ENCODE measurements at places on chromosomes 3 and 15.

GRCh38 chr3:10244009-10244408 lies 4.2 kb upstream of the TATDN2 start:
- no peak for DNase-seq

DNA sequence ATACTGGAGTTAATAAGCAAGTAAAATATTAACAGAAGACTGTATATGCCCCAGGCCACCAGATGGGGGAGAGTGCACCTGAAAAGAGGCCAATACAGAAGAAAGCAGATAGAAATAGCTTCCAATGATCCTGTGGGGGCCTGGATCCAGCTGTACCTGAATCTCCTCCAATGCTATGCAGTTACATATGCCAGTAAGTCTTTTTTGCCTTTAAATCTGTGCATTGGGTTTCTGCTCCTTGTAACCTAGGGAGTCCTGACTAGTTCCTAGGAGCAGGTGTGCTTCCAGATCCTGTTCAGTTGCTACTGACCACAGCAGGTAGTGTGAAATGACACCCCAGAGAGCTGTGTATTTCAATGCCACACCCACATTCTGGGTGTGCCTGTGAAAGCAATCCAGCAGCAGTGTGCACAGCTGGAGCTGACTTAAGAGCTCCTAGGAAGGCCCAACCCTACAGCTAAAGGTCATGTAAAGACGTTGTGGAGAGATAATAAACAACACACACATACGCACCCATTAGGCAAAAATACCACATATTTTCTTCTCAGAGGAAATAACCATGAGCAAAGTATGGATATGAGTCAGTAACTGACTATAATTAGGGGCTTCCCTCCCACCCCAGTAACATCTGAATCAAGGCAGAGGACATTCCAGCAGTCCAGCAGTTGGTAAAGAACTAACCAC lies 62.2 kb upstream of the AKAP13 start:
- peak; percentile 37 for DNase-seq

DNA sequence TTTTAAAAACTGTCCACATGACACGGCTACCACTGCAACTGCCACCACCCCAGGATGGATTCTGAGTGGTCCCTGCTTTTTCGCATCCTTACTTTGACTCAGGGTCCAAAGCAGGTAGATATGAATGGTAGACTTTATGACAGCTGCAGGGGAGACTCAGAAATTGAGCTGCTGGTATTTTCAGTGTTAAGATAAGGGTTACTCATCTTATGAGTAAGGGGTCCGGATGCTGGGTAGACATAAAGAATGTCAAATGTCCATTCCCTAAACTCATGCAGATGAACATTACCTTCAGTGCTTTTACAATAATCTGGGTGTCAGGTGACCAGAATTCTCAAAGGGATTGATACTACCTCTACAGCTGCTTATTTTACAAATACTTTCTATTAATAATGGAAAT lies 25.9 kb upstream of the BBX start:
- DNase-seq, result no peak

DNA sequence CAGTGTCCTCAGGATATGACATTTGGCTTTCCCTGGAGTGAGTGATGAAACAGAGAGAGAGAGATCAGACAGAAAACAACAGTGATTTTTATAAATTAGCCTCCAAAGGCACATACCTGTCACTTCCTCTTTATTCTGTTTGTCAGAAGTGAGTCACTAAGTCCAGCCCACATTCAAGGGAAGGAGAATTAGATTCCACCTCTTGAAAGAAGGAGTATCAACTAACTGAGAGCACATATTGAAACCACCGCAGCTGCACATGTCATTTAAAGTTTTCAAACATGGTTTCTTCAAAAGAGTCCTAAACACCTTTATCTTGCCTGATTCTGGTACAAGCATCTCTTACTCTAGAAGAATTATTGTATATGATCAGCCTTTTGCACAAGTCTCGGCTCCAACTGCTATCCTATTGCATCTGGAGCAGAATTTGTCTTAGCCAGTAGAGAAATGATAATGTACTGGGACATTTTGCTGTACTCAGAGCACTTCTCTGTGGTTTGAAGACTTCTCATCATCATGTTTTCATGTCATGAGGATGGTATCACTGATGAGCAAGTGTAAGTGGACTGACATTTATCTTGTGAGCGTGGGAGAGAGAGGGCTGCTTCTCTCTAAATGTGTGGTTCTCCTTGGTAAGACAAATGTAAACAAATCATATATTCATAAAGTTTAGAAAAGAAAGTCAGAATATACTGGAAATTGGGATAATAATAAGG lies 338.9 kb upstream of the CFAP20DC start:
- DNase-seq, result no peak

DNA sequence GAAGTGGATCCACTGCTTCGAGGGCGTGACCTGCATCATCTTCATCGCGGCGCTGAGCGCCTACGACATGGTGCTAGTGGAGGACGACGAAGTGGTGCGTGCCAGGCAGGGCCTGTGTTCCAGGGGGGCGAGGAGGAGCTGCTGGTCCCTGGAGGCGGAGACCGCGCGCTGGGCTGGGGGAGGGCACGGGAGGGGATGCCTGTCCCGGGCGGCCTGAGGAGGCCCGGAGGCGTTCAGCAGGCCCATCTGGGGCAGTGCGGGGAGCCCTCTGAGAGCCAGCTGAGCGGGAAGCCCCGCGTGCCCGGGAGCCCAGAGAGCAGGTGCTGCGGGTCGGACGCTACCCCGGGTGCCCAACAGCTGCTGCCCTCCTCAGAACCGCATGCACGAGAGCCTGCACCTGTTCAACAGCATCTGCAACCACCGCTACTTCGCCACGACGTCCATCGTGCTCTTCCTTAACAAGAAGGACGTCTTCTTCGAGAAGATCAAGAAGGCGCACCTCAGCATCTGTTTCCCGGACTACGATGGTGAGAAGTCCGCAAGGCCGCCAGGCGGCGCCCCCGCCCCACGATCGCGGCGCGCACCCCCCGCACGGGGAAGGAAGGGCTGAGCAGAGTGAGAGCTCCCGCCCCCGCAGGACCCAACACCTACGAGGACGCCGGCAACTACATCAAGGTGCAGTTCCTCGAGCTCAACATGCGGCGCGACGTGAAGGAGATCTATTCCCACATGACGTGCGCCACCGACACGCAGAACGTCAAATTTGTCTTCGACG lies 2.9 kb downstream of the GNAT1 start:
- DNase-seq, result peak; percentile 89

All from CD4-positive, alpha-beta T cell (primary cell).